ENCODE measurements at places on chromosomes 6 and 20.
A peak's percentile ranks its signal among the peaks of the same experiment; 100 is the strongest.

- no peak for DNase-seq
Observed at GRCh38 chr20:4330011-4330410, 314.7 kb upstream of the RNF24 start.

GRCh38 chr6:162730502-162730901 lies 2.7 kb downstream of the PACRG start:
- DNase-seq, result no peak

DNA sequence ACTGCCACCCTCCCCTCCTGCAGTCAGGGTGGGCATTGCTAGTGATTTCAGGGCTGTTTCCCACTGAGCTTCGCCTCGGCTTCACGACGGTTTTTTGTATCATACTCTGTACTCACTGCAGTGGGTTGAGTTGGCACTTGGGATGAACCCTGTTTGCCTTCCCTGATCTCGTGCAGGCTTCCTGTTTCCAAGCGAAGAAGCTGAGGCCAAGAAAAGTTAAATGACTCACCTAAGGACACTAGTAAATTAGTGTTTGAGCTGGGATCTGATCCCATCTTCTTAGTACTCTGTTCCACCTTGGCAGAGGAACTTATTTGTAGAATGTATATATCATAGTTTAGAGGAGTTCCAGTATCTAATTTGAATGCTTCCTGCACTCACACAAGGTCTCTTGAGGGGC lies 50.3 kb upstream of the VSTM2L start:
- DNase-seq, result no peak

- no peak for DNase-seq
Observed at GRCh38 chr20:45765307-45765875, 26.3 kb downstream of the WFDC3 start.

- DNase-seq, result no peak
Observed at GRCh38 chr6:147033267-147033666, 170.9 kb upstream of the STXBP5 start.

DNA sequence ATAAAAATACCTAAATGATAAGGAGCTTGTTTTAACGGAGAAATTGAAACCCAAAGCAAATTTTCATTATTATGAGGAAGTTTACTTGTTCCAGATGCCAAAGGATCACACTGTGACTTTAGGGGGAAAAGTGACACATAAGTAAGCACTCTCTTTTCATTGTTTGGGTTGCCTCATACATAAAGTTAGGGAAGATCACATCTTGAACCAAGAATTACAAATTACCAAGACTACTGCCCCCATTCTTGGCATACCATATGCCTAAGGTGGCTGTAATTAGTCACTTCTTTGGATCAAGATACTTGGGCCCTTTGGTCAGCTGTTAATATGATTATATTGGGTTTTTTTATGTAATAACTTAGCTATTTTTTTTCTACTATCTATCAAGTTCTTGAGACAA lies 269.0 kb downstream of the COL12A1 start:
- DNase-seq, result no peak

GRCh38 chr20:24657878-24658620 lies 188.6 kb downstream of the SYNDIG1 start:
- DNase-seq, result no peak

GRCh38 chr6:35710241-35710847 lies 21.6 kb upstream of the FKBP5 start:
- DNase-seq, result no peak

- DNase-seq, result no peak
Observed at GRCh38 chr6:97110626-97111025, 172.4 kb downstream of the MMS22L start.

GRCh38 chr6:47152666-47153403 lies 110.7 kb upstream of the ADGRF1 start:
- peak; percentile 44 for DNase-seq

DNA sequence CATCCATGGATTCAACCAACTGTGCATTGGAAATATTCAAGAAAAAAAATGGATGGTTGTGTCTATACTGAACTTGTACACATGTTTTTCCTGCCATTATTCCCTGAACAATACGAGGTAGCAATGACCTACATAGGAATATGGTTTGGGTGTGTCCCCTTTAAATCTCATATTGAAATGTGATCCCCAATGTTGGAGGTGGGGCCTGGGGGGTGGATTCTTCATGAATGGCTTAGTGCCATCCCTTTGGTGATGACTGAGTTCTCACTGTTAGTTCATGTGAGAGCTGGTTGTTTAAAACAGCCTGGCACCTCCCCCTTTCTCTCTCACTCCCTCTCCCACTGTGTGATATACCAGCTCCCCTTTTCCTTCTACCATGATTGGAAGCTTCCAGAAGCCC lies 139.8 kb upstream of the BACH2 start:
- DNase-seq, result no peak

Data from MV-4-11 (cell line).